ENCODE measurements at places on chromosomes 5 and 9. TPM values are rescaled to one million over a fixed set of nuclear protein-coding genes. Genes with fewer than 3 reads are reported as not detected.

DNA sequence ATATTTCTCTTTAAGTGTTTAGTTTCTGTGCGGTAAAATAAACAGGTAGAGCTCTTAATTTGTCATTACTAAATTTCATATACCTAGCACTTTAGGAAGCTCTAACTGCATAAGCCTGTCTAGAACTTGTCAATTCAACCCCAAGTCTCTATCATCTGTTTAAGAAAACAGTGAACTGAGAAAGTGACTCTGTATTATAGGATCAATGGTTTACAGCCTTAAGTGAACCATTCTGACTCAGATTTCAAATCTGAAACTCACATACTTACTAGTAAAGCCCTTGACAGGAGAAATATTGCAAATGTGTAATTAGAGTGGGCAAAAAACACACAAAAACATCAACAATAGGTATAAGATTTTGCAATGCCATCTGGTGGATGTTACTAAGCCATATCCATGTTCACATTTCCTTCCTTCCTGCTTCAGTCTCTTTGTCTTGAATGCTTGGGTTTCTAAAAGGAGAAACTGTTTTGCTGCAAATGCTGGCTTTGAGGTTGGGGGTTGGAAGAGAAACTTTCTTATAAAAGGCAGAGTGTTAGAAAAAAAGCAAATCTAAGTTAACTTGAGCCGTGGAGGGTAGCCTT lies 101.8 kb downstream of the DOCK8 start:
- DNase-seq: no peak

GRCh38 chr9:16825971-16826625 lies 44.4 kb downstream of the BNC2 start:
- DNase-seq: no peak

DNA sequence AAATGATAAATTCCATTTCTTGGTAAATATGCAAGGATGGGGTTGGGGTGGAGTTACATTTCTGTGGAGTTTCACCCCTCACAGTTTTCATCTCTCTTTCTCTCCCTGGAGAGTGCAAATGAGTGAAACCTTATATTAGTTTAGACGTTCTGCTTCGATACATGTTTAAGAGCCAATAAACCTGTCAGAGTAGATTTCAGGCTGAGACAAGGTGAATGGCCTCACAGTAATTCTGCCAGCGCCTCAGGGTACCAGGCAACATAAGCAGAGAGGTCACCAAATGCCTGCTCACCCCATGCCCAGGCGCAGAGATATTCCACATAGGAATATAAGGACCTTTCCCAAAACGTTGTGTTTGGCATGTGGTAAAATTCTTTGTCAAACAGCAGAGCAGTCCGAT lies 154.9 kb upstream of the VLDLR start:
- DNase-seq: peak; percentile 14

DNA sequence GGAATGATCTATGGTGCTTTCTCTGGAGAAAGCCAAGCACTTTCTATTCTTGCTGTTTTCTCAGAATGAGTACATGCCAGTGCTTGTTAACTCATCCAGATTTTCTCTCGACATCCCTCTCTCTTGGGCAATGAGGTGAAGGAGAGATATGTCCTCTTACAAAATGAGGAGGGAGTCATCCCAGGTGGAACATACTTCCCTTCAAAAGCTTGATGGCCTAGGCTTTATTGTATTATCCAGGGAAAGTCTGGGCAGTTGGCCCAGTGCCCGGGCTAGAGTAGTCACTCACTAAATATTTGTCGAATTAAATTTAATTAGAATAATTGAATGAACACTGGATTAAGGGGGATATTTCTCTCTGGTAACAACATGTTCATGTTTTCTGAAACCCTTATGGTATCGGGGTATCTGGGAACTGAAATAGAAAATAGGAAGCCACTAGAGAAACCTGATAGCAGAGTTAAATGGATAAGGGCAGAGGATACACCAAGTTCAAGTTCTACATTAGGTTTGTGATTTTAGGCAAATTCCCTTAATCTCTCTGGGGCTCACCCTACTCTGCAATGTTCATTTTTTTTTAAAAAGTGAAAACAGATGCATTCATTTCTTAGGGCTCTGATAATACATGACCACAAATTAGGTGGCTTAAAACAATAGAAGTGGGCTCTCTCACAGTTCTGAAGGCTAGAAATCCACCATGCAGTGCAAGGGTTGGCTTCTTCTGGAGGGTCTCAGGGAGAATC lies 99.6 kb downstream of the LIFR start:
- DNase-seq: no peak

DNA sequence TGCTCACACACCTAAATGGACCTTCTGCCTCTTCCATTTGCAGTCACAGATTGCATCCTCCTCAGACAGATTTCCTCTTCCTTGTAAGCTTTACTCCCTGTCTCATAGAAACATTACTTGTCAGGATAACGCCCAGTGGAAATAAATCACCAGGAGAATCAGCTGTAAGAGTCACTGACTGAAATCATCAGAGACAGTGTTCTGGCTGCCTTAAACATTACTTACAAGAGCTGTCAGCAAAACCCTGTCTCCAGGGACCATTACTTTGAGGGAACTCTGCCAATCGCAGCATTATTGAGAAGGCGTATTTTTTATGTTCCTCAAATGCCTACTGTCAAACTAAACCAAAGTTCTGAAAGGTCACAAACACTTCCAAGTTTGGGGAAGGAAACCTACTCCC lies 5.9 kb downstream of the DPYSL3 start:
- no peak for DNase-seq

DNA sequence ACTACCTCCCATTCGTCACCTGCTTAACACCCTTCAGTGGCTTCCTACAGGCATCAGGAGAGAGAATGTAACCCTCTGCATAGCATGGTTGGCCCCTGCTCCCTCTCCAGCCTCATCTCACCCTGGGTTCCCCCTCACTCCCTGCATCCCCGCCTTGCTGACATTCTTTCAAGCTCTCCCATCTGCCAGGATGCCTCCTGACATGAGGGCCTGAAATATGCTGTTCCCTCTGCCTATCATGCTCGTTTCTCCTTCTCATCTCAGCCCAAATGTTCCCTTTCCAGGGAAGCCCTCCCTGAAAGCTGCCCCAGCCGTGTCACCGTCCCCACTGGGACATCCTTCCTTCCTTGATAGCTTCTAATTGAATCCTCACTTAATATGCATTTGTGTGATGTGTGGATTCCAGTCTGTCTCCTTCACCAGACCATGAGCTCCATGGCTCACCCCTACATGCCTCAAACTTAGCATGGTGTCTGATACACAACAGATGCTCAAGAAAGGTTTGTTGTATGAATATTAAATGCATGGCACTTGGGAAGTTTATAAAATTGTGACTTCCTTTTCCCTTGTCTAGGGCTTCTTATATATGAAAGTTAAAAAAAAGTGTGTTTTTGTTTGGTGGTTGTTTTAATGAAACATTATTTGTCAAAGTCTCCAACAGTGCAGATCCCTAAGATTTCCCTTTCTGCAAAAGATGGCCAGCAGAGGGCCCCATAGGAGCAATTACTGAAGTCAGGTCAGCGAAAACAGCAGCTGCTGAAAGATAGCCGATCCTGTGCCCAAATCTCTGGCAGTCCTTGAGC lies 7.3 kb upstream of the C5orf58 start:
- DNase-seq: peak; percentile 32

DNA sequence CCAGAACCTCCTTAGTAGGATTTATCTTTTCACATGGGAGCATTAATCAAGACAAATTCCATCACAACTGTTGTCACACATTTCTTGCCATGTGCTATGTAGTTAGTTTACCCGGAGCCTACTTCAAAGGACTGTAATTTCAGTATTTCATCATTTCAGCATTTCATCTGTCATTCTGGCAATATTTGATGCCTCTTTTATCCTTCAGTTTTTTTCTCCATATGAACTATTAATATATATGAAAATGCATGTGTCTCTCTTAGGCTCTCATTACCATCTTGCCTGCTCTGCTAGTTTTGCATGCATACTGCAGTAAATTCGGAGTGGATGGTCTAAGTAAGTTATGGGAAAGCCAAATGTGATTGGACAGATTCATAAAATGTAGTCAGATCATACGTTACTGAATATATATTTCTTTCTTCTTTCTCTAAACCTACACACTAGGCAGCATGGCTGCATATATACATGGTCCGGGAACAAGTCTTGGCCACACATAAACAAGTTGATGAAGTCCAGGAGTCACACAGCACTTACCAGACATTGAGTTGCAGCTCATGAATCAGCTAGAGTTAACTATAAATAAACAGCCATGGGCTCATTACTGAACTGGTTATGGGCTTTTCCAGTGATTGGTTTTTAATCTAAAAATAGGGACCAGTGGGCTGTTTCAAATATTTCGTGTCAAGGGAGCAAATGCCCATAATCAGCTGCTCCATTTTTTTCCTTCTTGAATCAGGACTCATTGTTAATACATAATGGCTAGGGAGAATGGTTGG lies 46.6 kb downstream of the SPATA31D1 start:
- DNase-seq: no peak

DNA sequence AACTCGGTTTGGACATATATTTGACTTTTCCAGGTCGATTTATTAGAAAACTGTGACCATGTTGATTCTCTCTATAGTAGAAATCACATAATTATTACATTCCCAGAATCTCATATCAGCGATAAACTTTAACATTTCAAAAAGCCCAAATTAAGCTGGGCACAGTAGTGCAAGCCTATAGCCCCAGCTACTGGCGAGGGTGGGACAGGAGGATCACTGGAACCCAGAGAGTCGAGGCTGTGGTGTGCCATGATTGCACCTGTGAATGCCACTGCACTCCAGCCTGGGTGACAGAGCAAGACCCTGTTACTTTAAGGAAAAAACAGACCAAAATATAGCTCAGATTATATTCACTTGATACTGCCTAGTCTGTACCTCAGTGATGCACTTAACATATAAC lies 128.9 kb downstream of the CPLANE1 start:
- DNase-seq: no peak

GRCh38 chr9:89461265-89461664 lies 36.6 kb downstream of the SEMA4D start:
- no peak for DNase-seq

DNA sequence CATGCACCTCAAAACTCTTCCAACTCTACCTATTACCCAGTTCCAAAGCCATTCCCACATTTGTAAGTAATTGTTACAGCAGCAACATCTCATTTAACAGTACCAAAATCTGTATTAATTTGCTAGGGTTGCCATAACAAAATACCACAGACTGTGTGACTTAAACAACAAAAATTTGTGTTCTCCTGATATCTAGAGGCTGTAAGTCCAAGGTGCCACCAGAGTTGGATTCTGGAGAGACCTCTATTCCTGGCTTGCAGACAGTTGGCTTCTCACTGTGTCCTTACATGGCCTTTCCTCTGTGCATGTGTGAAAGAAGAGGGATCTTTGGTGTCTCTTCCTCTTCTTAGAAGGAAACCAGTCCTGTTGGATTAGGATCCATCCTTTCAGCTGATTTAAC lies 203.8 kb upstream of the PIK3R1 start:
- no peak for DNase-seq

DNA sequence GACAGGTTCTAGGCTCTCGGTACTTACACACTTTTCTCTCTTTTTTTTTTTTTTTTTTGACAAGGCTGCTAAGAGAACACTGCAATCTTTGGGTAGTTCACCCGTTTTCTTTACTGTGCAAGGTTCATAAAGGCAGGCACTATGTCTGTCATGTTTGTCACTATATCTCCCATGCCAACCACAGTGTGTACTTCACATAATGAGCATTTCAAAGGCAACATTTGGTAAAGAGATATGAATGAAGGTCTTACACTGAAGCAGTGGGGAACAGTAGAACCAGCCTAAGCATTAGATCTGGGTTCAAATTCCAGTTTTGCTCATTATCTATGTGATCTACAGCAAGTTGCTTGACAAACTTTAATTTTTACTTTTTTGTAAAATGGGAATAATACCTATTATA lies 1.5 kb upstream of the HMGCR start:
- DNase-seq: no peak

DNA sequence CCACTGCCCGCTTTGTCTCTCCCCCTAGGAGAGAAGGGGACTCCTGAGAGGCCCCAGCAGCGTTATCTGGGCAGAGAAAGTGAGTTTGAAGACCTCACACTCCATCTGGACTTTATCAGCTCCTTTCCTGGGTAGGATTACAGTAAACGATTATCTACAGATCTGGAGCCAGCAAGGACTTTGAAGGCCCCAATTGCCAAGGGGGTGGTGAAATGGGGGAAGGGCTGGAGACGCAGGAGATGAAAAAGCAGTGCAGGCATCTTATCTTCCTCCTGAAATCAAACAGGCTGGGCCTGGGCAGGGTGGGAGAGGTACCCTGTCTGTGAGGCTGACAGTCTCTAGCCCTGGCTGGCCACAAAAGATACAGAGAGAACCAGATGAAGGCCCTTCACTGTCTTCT lies 105.8 kb upstream of the MSX2 start:
- peak; percentile 24 for DNase-seq

DNA sequence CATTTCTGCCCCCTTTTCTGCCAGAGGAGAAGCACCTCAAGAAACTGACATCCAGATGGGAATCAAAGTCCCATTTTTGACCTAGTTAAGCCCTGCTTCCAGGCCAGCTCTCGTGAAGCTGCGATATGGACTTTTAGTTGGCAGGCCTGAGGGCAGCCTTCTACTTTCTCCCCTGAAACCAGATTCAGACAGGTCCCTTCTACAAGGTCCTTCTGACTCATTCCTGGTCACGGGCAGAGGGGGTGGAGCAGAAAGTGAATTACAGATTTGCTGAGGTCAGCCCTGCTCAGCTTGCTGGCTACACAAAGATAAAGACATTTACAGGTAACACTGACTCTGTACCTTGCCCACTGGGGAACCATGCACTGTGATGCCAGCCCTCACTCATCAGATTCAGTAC lies 52.8 kb upstream of the TUT7 start:
- DNase-seq: peak; percentile 95

Gene ARHGEF39
- 5.2 TPM for polyA plus RNA-seq

Gene CACNA1B
- 1.8 TPM for polyA plus RNA-seq

Gene IFNA21
- 0.13 TPM for polyA plus RNA-seq

Gene MVB12B
- 13.4 TPM for polyA plus RNA-seq

Gene CAMK2A
- 1.1 TPM for polyA plus RNA-seq

Gene FABP6
- 9.1 TPM for polyA plus RNA-seq

Gene PDE6A
- 1.0 TPM for polyA plus RNA-seq

Gene SPARC
- polyA plus RNA-seq: 935 TPM

Gene CDH10
- polyA plus RNA-seq: 0.52 TPM

Gene NFIB
- 16.6 TPM for polyA plus RNA-seq
